ENCODE measurements at places on chromosomes 12 and 14.
A peak's percentile ranks its signal among the peaks of the same experiment; 100 is the strongest.

DNA sequence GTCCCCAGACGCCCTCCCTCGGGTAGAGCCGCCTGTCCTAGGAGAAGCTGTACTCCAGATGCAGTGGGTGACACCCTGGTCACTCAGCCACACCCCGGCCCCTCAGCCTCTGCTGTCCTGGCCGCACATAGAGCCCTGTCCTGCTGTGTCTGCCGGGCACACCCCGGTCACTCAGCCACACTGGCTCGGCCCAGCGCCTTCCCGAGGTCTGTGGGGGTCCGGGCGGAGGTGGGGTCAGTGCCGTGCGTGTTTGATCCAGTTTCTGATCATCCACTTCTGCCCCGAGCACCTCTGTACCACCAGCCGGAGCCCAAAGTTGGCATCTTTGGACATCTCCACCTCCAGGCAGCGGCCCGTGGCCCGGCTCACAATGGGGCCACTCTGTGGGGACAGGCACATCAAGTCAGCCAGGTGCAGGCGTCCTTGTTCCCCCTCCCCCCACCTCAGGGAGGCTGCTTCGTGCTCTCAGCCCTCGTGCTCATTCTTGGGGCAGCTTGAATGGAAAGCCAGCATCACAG lies 52.7 kb downstream of the NOC4L start:
- DNase-seq: no peak

DNA sequence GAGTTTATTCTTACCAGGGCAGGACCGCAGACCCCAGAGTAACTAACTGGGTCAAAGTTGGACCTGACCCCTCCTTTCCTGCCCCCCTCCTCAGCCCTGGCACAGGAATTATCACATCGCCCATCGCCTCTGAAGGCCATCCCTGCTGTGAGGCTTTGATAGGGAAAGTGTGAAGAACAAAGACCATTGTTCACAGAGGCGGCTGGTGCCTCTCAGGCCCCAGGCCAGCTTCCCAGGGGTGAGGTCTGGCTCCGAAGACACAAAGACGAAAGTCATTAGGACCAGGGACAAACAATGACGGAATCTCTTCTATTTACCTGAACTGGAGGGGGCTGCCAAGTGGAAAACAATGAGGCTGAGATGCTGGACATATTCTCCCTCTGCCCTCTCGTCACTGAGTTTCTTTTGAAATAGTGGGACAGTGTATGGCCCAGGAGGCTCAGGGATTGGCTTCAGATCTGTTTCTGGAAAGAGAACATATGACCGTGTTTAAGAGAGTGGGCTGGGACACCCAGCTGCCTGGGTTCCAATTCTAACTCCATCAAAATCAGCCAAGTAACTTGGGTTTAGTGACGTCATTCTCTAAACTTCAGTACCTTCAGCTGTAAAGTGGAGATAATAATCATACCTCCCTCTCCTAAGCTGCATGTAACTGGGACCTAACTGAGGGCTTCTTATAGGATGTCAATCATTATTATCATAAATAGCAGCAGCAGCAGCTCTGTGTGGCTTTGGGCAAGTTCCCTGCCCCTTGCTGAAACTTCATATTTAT lies 769.4 kb downstream of the MED13L start:
- DNase-seq: peak; percentile 95

DNA sequence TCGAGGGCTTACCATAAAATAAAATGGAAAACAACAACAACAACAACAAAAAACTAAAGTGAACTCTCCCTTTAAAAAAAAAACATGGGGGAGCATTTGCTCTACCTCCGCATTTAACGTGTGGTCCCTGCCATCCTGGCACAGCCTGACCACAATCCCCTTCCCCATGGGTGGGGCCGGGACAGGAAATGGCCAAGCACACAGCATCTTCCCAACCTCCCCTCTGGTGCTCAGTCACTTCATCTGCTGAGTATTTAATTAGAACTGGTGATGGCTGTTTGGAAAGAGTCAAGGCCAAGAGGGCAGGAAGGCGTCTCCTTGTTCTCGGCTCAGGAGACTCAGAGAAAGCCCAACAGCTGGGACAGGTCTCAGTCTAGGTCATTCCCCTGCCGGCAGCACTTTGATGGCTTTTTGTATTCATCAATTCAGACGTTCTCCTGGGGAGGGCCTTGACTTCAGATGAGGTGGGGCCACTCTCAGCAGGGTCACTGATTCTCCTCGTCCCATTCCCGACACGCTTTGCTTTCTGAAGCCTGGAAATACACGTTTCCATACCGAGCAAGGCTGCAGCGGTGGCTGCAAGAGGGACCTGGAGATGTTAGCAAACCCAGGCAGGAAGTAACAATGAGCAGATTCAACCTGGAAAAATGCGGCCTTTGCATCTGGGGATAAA lies 44.4 kb downstream of the ANO2 start:
- no peak for DNase-seq

DNA sequence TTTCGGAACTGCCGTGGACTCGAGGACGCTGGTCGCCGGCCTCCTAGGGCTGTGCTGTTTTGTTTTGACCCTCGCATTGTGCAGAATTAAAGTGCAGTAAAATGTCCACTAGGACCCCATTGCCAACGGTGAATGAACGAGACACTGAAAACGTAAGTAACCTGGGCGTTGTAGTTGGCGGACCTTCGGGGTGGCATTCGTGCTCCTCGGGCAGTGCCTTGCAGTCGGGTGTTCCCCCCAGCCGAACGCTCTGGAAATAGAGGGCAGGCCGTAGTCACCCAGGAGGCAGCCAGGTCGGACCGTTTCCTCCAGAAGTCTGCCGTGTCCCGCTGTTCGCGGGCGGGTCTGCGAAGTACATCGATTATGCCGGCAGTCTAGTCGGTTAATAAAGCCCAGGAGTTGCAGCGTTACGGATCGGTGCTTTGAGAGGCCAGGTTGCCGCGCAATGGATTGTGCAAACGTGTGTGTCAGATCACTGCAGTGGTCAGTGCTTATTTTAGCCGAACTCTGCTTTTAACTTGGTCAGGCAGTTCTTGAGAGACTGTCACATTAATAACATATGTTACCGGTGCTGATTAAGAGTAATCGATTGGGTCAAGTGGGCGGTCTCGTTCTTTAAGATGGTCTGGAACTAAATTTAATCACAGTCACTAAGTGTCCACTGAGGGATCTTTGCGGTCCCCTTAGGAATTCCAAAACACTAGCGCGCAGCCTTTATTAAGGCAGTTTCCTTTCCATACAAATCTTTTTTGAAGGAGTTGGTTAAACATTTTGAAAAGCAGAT lies 906 bp downstream of the MARK3 start:
- DNase-seq: no peak

GRCh38 chr12:3432176-3432742 lies 58.7 kb upstream of the PRMT8 start:
- DNase-seq: peak; percentile 98
